ENCODE measurements at places on chromosomes 7 and 10.

DNA sequence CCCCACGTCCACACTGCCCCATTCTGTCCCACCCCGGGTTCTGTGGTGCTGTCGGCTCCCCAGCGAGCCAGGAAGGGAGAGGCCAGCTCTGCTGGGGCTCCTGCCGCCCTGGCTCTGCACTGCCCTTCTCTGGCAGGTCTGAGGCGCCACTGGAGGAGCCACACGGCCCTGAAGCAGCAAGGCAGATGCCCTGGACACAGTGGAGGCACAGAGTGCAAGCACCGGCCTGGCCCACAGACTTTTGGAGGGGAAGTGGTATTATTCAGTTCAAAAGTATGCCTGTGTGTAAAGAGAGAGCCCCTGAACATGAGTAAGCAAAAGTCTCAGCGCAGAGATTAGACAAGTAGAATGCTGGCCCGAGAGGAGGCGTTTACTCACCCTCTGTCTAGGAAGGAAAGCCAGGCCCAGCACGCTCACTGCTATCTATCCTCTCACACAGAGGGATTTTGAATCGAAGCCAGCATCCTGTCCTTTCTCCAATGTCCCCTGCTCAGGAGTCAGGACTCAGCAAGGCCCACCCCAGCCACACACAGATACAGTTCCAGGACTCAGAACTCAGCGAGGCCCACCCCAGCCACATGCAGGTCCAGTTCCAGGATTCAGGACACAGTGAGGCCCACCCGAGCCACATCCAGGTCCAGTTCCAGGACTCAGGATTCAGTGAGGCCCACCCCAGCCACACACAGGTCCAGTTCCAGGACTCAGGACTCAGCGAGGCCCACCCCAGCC is 115.0 kb downstream of the EGFR start:
- DNase-seq: no peak

DNA sequence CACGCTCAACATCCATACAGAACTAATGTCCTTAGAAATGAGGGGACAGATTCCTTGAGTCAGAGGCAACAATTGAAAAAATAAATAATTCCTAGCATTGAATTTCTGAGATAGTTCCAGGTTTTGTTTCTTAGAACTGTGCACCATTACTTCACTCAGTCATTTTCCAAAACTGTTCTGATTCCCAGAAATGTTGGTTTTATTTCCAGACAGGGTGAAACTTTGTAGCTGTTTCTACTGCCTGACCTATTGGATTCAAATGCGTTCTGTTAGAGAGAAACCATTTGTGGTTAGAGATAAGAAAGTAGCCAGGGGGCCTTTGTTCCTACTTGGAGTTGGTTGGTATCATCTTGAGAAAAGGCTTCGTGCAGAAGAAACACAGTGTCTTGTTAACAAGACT is 8.1 kb upstream of the DEPP1 start:
- DNase-seq: no peak

DNA sequence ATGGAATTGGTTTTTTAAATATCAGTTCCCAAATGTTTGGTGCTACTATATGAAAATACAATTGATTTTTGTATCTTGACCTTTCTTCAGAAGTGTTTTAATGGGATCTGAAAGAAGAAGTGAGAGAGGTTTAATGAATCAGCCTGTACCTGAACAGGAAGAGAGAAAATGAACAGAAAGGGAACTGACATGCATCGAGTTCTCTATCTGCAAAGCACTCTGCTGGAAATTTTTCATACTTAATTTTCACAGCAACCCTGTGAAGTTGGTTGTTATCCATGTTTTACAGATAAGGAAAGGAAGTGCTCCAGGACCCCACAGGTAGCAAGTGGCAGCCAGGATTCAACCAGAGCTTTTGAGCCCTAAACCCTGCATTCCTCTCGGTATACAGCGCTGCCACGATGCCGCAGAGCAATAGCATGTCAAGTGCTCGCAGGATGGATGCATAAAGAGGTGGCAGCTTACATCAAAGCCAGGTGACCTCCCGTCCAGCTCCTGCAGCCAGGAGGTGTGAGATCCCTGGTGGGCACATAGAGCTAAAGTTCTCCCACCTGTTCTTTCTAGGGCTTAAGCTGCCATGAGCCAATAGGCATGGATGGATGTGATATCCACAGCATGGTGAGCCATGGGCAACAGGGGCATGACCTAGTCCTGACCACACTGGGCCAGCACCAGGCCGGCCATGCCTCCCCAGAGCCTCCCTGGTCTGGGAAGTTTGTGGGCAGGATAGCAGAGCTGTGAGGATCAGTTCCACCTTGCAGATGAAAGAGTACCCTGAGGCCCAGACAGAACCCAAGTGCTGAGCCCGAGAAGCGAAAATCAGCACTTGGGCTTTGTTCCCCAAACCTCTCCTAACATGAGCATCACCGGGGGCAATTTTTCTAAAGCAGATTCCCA is 57.2 kb downstream of the CALML3 start:
- no peak for DNase-seq

- DNase-seq: no peak
Measured at GRCh38 chr10:69710008-69710888, 80.2 kb downstream of the FAM241B start.

- no peak for DNase-seq
Measured at GRCh38 chr10:21514818-21515351, 10.6 kb downstream of the SKIDA1 start.
